D721Med (cell line): ENCODE measurements at places on chromosomes 3 and 15.

- DNase-seq, result no peak
Observed at GRCh38 chr3:134624537-134625287, 26.1 kb downstream of the KY start.

GRCh38 chr3:177405191-177405672 is 207.9 kb upstream of the TBL1XR1 start:
- DNase-seq, result no peak

- DNase-seq, result no peak
Observed at GRCh38 chr3:7585052-7585451, 724.1 kb downstream of the GRM7 start.

- DNase-seq, result no peak
Observed at GRCh38 chr3:62169906-62170660, 203.3 kb downstream of the FEZF2 start.

GRCh38 chr15:33461671-33462070 is 150.9 kb downstream of the RYR3 start:
- DNase-seq, result no peak

DNA sequence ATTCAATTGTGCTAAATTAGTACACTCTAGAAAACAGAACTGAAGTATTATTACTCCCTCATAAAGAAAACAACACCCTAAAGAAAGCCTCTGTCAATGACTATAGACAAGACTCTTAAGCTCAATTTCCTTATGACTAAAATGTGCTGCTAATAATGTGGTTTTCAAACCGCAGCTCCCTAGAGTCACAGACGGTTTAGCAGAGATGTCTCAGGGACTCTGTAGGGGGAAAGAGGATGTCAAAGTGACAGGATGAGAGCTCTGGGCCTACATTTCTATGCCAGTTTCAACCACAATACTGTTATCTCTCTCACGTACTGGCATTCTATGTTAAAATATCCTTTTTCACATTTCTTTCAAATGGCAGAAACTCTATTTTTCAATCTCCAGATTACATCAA is 37.6 kb upstream of the WDR49 start:
- no peak for DNase-seq

DNA sequence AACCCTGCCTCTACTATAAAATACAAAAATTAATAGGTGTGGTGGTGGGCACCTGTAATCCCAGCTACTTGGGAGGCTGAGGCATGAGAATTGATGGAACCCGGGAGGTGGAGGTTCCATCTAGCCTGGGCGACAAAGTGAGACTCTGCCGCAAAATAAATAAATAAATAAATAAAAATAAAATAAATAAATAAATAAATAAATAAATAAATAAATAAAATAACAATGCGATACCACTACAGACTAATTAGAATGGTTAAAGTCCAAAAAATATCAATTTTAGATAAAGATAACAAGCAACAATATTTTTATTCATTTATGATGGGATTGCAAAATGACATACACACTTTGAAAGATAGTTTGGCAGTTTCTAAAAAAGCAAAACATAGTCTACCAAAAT is 1131.5 kb downstream of the SI start:
- no peak for DNase-seq

GRCh38 chr3:191624299-191624698 is 163.3 kb downstream of the PYDC2 start:
- DNase-seq, result no peak

DNA sequence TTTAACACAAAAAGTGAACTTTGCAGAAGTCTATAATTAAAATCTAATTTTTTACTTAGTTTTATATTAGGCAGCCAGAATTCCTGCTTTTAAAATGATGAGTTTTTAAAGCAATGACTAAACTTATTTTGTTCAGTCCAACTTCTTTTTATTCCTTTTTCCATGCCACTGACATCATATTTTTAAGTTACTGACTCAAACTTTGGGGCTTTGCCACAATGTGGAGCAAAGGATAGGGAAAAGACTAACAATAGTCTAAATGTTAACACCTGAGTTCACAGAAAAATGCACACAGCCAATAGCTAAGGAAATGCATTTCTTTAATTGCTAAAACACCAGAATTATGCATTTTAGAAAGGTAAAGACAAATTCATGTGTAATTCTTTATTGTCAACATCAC is 647.6 kb upstream of the DPPA4 start:
- no peak for DNase-seq

- DNase-seq, result no peak
Observed at GRCh38 chr15:75061272-75061671, 37.9 kb downstream of the PPCDC start.
